ENCODE measurements at places on chromosomes 3 and 15.

DNA sequence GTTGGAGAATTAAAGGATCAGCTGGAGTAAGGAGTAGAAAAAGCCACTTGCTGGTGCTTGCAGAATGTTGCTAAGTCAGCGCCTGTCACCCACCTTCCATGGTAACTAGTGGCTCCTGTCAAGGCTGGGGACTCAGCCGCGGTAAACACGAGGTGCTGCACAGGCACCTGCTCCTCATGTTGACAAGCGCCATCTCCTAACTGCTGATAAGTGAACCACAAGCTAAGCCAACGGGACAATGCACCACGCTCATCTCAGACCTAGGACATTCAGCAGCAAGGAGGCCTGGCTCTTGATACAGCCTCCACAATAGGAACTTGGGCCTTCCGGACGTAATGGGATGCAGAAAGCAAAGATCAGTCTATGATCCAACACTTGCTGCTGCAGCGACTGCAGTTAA, 264.4 kb downstream of the OCA2 start:
- DNase-seq, result no peak

DNA sequence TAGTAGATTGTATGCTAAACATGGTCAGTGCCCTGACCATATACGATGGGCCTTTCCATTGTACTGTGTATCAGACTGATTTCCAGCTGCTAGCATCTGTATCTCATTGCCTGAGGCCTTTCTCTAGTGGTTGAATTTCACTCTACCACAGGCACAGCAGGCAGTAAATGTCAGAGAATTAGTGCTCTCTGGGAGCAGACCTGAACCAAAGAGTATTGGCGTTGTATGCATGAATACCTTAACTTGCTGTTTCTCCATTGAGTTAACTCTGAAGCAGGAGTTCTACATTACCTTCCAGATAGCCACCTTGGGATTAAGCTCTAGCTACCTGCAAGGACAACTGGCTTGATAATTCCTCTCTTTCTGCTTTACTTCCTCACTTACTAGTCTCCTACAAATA, 439.2 kb upstream of the EPHA3 start:
- DNase-seq, result no peak

DNA sequence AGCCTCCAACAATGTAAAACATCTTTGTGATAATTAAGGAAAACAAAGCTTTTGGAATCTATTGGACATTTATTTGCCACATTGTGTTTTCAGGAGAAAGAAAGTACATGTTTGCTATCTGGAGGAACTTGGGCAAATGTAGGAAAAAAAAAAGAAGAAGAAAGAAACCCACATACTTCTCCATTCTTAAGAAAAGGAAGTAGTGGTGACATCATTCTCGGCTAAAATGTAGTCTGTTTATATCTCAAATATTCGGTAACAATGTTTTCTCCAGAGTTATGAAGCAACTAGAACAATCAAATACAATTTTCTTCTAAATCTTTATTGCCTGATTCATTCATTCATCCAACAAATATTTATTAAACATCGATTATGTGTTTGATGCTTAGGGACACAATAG, 2.3 kb upstream of the TGFBR2 start:
- DNase-seq, result no peak

- DNase-seq, result no peak
Observed at GRCh38 chr15:93200081-93200836, 111.2 kb upstream of the RGMA start.

- no peak for DNase-seq
Observed at GRCh38 chr3:50525191-50525910, 21.9 kb upstream of the CACNA2D2 start.

- no peak for DNase-seq
Observed at GRCh38 chr3:20378315-20378714, 192.3 kb upstream of the SGO1 start.

- DNase-seq, result no peak
Observed at GRCh38 chr3:188339410-188340295, 185.7 kb downstream of the LPP start.

Measured in Calu3 (cell line).